AG04450 (cell line): ENCODE measurements at places on chromosomes 13 and 19. TPM values are rescaled to one million over a fixed set of nuclear protein-coding genes. Genes with fewer than 3 reads are reported as not detected.

- no peak for DNase-seq
These were observed 5.1 kb upstream of the CALM3 start for GRCh38 chr19:46596008-46596407.

GRCh38 chr13:92097337-92097903 is 699.0 kb downstream of the GPC5 start:
- no peak for DNase-seq

GRCh38 chr13:32409001-32409313 is 19.0 kb downstream of the N4BP2L1 start:
- DNase-seq: no peak

- DNase-seq: no peak
These were observed 24.7 kb upstream of the GPR183 start for GRCh38 chr13:99331881-99332293.

DNA sequence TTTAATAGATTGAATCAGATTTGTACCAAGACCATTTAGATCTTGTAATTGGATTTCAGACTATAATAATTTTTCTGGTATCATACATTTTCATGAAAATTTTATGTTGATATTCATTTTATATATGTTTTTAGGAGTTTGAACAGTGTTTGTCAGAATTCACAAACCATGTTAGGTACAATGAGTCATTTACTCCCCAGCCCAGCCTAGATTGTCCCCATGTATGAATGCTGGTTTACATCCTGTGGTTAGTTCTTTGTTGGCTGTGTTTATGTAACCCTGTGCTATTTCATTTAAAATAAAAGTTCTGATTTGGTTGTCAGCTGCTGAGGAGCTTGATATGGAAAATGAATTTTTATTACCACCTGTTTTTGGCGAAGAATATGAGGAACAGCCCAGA is 96.7 kb downstream of the GJA3 start:
- DNase-seq: peak; percentile 18

DNA sequence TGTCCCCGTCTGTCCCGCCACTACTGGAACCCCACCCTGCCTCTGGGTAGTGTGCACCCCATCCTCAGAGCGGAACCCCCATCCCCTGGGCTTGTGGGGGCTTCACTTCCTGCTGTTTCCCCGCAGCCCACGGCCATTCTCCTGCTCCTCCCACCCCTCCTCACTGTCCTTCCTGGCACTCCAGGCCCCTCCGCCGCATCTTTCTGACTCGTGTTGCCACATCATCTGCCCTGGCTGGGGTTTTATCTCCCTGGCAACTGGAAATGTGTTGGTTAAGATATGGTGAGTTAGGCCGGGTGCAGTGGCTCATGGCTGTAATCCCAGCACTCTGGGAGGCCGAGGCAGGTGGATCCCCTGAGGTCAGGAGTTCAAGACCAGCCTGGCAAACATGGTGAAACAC is 37.3 kb downstream of the KDM4B start:
- no peak for DNase-seq

DNA sequence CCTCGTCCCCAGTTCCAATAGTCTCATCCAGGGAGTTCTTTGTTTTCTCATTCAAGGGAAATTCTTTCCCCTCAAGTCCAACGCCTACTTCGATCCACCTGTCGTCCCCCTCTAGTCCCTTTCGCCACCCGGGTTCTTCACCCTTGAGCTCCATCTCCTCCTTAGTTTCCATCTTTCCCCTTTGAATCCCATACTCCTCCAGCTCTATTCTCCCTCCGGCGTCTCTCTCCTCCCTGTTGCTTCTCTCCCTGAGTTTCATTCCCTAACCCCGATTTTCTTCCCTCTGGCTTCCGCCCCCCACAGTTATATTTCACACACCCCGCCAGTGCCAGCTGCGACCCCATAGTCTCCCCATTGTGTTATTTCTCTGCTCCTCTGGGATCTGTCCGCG is 628 bp upstream of the SLC17A7 start:
- no peak for DNase-seq

GRCh38 chr13:45102136-45102507 is 18.2 kb upstream of the GTF2F2 start:
- no peak for DNase-seq

DNA sequence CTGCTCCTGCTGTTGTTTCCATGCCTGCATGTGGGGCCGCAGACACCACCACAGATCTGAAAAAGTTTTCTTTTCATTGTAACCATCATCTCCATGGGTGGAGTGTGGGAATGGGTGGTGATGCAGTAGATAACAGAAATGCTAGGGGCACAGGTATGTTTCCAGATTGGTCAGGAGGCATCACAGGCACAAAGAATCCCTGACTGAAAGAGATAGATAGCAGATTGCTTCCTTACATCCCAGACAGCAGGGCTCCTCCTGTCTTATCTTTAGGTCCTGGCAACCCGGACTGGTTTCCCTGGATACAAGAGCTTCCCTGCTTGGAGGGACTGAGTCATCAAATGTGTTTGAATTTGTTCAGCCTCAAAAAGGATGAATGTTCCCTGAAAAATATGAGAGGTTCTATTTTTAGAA is 1937.6 kb downstream of the PCDH9 start:
- DNase-seq: peak; percentile 36

GRCh38 chr13:44669534-44669933 is 93.4 kb upstream of the TSC22D1 start:
- DNase-seq: no peak

- DNase-seq: peak; percentile 7
These were observed 19.7 kb downstream of the CEACAM16 start for GRCh38 chr19:44718441-44719261.

DNA sequence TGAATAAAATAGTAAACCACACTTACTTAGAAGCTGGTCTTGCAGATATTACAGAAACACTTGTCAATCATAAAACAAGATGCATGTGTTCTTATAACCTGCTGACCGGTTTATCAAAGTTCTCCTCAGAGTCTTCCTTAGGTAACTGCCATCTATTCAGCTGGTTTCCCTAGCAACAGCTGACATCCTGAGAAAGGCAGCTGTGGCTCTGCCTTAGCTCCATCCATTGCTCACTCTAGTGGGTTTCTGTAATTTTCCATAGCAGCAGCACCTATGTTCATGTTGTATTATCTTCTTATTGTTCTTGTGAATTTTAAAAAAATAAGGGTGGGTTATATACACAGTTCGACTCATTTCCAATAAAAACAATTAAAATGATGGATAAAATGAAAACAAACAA is 87.8 kb downstream of the RAP2A start:
- DNase-seq: no peak

- no peak for DNase-seq
These were observed 205.3 kb downstream of the RAP2A start for GRCh38 chr13:97639236-97639635.

GRCh38 chr19:6521718-6522646 is 8.8 kb upstream of the TNFSF9 start:
- no peak for DNase-seq

GRCh38 chr13:39485314-39485700 is 117.7 kb downstream of the LHFPL6 start:
- no peak for DNase-seq

DNA sequence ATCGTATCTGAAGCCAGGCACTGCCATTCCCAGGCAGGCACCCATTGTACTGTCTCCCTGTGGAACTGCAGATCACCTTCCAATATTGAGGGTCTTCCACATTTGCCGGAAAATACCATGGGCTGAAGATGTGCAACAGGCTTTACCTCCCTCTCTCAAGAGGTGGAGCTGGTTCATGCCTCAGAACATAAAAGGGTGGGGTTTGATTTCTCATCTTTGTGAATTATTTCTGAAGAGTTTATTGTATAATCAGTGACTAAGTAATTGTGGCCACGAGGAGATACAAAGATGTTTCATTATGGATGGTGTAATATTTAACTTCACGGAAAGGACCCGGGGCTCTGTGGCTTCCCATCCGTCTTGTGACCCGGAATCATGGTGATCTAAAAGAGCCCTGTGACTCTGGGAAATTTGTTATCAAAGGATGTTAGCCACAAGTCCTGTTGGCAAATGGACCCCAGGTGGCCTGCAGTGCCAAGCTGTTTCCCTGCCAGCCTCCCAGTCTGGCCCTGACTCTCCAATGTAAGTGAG is 230.5 kb downstream of the LACC1 start:
- no peak for DNase-seq

GRCh38 chr13:26989261-26989956 is 182.2 kb downstream of the USP12 start:
- no peak for DNase-seq

GRCh38 chr13:90553159-90553558 is 794.3 kb upstream of the MIR17HG start:
- DNase-seq: no peak

GRCh38 chr19:20247016-20247683 is 80.1 kb downstream of the ZNF486 start:
- DNase-seq: no peak

- no peak for DNase-seq
These were observed 1.8 kb downstream of the AXL start for GRCh38 chr19:41220811-41221210.

DNA sequence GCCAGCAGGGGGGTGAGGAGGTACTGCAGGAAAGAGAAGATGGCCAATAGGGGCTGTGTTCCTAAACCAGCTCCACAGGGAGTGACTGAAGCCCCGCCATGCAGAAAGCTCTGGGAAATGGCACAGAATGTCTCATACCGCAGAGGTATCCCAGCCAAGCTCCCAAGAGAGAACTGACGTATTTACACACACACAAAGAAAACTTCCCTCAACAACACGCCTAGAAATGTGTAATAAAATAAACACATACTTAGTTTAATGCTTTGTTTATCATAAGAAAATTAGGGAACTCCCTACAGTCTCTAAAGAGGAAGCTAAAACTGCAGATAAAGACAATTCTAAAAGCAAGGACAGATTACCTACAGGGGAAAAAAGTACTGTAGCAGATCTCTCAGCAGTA is 40.0 kb downstream of the ESD start:
- DNase-seq: no peak

TPTE2 gene
- polyA plus RNA-seq: not detected in 2 replicates

ZNF792 gene
- 3.9 and 4.0 TPM in 2 replicates for polyA plus RNA-seq

TPRX1 gene
- not detected in 2 replicates for polyA plus RNA-seq

NLRP7 gene
- not detected in 2 replicates for polyA plus RNA-seq

CHAF1A gene
- polyA plus RNA-seq: 5.0 and 6.0 TPM in 2 replicates

CYP2A6 gene
- polyA plus RNA-seq: not detected in 2 replicates

POSTN gene
- polyA plus RNA-seq: 241 and 359 TPM in 2 replicates

IFNL3 gene
- polyA plus RNA-seq: not detected in 2 replicates

MEDAG gene
- 3.2 and 3.7 TPM in 2 replicates for polyA plus RNA-seq

CCDC8 gene
- 9.2 and 10.5 TPM in 2 replicates for polyA plus RNA-seq

UHRF1 gene
- 6.1 and 7.1 TPM in 2 replicates for polyA plus RNA-seq

CNFN gene
- 0.20 TPM in 1 of 2 replicates, not detected in the other for polyA plus RNA-seq
